ENCODE measurements at places on chromosomes 12 and 14.

DNA sequence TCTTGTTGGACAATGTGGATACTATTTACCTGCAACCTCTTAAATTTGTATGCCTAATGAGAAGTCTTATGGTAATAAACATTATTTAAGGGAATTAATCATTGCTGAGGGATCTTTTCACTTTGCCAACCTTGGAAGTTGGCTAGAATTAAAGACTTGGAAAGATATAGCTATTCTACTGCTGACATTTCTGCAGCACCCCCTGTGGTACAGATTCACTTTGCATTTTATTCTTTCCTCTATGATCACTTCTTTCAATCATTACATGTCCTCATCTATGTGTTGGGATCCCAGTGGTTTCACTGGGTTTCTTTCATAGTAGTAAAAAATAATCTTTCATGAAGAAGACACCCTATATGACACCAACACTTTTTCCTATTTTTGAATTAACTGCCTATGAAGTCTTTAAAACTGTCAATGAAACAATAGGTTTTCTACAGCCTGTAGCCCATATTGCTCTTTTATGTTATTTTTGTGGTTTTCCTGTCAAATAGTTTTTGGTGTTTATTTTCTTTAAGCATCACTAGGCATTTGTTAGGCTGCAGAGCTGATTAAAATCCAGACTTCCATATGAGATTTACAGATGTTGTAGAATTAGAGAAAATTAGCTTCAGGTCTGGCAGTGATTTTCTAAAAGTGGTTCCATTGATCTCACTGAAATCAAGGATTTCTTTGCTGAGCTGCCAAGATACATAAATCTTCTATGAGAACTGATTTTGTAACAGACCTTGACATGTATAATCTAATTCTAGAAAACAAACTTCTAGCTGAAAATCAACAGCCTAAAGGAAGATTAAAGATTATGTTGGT lies 256.1 kb downstream of the NAV3 start:
- DNase-seq = no peak

GRCh38 chr14:69093631-69094421 lies 59.1 kb downstream of the DCAF5 start:
- DNase-seq = no peak

- DNase-seq = no peak
Measured at GRCh38 chr14:31229009-31229408, 21.4 kb upstream of the HECTD1 start.

- no peak for DNase-seq
Measured at GRCh38 chr12:117032593-117033381, 66.4 kb downstream of the TESC start.

GRCh38 chr12:33639975-33640374 lies 200.4 kb upstream of the SYT10 start:
- DNase-seq = no peak

GRCh38 chr12:74292351-74293194 lies 245.1 kb upstream of the ATXN7L3B start:
- no peak for DNase-seq

DNA sequence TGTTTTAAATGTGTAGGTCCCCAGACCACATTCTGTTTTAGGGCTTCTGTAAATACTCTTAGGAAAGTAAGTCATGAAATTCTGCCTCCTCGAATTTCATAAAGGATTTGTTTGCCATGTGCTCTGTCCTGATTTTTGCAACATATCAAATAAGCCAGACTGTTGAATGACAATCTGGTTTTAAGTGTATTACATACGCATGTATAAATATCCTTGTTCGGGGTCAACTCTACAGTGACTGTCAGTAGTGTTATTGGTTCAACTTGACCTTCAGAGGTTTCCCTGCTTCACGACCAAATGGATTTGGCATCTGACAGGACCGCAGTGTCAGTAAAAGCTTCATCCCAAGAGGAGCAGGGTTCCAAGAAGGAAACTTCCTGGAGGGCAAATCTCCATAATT lies 52.7 kb downstream of the PPM1A start:
- DNase-seq = no peak

- DNase-seq = no peak
Measured at GRCh38 chr14:102589761-102590290, 2.6 kb upstream of the RCOR1 start.

DNA sequence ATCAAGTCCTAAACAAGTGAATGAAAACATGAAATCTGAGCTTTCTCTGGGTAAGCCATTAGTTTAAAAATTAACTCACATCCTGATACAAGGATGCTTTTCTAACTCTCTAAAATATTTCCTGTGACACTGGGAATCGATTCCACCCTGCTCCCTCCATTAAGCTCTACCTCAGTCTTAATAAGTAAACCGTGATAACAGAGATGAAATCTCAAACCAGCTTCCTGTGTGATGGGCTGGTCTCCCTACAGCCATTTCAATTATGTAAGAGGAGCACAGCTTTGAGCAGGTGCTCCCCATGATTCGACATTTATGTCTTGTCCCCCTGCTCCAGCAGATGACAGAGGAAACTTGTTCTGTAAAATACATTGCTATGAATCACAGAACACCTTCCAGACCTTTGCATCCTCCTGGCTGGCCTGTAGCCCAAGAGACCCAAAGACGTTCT lies 59.0 kb downstream of the GAS2L3 start:
- no peak for DNase-seq

GRCh38 chr12:32559434-32559833 lies 119.7 kb upstream of the DNM1L start:
- DNase-seq = no peak

DNA sequence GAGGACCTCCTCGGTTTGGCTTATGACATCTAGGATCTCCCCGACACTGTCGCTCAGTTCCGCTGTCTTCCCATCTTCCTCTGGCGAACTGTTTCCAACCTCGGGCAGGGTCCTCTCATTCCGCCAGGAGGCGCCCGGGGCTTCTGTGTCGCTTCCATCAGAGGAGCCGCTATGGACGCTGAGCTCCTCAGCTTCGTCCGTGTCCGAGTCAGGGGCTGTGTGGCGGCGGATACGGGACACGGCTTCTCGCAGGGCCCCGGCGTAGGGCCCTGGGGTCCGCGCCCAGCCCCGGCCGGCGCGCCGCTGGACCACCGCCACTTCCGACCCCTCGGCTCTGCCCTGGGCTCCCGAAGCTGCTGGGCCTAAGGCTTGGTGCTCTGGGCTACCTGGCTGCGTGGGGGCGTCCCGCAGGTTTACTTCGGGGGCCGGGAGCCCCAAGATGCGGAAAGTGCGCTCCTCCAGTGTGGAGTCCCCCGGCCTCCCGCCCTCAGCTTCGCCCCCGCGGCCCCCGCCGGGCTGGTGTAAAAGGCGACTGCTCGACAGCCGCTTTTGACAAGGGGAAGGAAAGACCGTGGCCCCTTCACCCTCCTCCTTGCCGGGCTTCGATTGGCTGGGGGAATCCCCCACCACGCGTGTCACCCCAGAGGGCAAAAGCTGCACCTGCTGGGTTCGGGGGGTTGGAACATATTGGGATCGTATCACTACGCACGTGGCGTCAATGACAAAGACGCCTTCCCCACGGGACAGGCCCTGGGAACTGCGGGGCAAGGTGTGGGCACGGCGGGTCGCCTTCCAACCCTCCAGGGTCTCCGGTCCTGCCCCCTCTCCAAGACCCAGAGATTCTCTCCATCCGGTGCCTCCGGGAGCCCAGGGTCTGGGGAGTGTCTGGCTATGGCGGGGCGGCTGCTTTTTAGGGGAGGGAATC lies 2.1 kb downstream of the DDN start:
- DNase-seq = peak; percentile 54

- no peak for DNase-seq
Measured at GRCh38 chr12:66010787-66011547, 119.6 kb downstream of the LLPH start.

DNA sequence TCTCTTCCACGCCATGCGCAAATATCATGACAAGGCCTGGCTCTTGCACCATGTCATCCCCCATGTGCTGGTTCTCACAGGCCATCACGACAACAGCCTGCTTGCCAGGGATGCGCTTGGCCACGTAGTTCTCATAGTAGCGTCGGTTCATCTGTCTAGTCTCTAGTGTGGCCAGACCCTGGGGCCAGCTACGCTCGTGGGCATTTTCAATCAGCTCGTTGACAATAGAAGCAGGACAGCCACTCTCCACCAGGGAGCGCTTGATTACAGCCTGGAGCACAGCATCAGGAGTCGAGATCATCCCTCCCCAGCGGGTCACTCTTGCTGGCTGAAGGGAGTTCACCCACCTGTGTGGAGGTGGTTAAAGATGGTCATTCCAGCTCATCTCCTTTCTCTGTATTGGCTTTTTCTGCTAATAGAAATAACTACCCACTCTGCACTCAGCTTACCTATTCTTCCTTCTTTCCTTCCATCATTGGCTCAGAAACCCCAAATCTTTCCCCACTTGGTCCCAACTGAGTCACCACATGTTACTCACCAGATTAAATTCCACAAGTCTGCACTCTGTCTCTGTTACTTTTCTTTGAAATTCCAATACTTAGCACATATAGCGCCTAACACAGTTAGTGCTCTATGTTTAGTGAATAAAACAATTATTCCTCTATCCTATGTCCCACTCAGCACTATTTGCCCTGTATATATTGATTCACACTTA lies 15.1 kb downstream of the RNF41 start:
- DNase-seq = peak; percentile 32

- DNase-seq = no peak
Measured at GRCh38 chr12:85695097-85695715, 141.0 kb downstream of the RASSF9 start.

DNA sequence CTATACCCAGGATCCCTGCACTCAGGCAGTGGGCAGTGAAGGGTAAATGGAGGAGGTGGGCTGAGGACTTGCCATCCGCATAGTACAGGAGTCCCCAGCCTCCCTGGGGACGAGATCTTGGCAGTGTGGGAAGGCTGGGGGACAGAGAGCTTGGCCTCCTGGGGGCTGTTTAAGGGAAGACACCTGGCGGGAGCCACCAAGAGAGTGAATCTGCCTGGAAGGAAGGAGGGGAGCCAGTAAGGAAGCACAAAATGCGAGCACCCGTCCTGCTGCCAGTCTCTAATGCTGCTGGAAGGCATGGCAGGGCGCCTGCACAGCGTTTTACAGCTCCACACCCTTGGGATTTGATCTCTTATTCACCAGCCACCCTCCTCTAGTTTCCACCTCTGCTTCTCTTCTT lies 7.4 kb upstream of the KRT2 start:
- no peak for DNase-seq

DNA sequence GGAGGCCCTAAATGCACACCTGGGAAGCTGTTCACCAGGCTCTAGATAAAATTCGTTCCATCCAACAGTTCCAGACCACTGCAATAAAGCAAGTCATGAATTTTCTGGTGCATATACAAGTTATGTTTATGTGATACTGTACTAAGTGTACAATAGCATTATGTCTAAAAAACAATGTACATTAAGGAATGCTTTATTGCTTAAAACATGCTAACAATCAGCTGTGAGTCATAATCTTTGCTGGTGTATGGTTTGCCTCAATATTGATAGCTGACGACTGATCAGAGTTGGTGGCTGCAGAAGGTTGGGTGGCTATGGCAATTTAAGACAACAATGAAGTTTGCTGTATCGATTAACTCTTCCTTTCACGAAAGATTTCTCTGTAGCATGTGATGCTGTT lies 52.3 kb downstream of the ATG14 start:
- DNase-seq = no peak

- no peak for DNase-seq
Measured at GRCh38 chr14:36194663-36195062, 18.1 kb upstream of the PTCSC3 start.

DNA sequence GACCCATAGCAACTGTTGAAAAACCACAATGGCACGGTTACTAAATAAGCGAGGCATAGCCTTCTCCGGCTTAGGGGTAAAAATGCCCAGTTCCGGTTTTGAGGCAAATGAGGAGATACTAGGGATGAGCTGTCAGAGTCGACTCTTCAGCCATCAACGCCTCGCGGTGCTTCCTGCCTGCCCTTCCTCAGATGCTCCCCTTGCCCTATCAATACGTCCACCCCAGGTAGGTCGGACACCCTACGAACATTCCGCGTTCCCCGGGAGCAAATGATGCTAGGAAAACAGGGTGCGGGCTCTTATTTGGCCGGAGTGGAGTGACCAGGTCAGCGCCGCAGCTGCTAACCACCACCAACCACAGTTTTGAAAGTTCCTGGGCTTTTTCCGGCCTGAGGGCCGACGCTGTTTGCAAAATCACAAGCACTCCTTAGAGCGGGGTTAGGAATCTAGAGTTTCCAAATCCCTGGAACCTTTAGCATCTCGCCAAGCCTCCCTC lies 1.2 kb downstream of the SRSF9 start:
- DNase-seq = no peak

DNA sequence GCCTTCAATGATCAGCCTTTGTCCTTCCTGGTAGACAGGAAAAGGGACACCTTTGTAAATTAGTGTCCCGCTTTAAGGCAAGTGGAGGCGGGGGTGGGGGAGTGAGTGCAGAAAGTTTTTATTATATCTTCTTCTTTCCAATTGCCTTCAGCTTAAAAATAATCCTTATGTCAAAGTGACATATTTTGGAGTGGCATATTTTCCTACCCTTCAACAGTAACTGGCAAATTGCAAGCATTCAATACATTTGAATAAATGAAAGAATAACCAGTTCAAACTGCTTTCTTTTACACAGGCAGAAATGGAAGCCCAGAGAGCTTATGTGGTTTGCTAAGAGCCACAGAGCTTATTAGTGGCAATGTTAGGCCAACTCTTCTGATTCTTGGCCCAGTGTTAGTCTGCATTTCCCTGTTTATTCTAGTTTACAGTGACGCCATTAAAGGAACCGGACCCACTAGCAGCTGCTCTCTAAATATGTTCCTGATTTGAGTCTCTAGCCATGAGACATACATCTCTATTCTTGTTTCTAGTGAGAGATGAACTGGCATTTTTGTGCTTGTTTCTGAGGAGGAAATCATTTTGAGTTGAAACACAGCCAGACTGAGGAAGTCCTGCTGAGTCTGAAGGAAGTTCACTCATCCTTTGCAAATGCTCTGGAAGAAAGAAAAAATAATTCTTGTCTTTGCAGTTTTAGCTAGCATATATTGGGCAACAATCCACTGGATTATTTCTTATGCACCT lies 468.7 kb downstream of the NOVA1 start:
- no peak for DNase-seq

GRCh38 chr14:99945732-99946651 lies 119.2 kb upstream of the EVL start:
- peak; percentile 6 for DNase-seq

- DNase-seq = no peak
Measured at GRCh38 chr12:58870595-58870994, 49.7 kb downstream of the LRIG3 start.

GRCh38 chr12:2336409-2336829 lies 283.6 kb downstream of the CACNA1C start:
- no peak for DNase-seq

DNA sequence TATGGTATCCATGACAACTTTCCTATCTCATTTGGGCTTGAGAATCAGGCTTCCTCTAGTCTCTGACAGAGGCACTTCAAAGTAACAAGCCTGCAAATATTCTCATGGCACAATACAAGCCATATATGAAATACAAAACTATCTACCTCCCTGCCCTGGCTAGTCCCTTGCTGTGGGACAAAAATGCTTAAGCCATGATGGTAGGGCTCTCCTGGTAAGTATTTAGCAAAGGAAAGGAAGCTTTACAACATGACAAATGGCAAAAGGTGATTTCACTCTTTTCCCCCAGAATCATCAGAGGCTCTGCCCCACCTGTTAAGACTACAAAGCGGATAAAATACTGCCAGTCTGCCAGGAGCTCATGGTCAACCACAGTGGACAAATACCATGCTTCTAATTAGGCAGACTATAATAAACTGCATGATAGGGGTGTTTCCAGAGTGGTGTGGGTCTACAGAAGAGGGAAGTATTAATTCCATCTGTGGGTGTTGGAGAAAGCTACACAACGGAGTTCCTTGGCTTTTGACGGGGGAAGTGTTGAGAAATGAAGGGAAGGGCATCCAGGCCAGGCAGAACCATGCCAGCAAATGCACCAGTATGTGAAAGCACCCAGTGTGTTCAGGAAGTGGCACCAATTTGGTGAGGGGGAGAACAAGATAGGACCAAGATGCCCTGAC lies 92.9 kb downstream of the SPTSSA start:
- no peak for DNase-seq

Measured in CD4-positive, alpha-beta T cell treated with Interleukin-2 at 100 ng/mL for 4 hours (primary cell).